Mesothelial cell of epicardium (in vitro differentiated cells): ENCODE measurements at places on chromosomes 4 and X.

GRCh38 chr4:187370918-187371317 is 624.7 kb upstream of the ZFP42 start:
- H3K4me3 ChIP-seq = no peak overlapping the region
- H3K36me3 ChIP-seq = no peaks in the 10 kb centered on the region
- H3K27ac ChIP-seq = no peak overlapping the region
- H3K4me1 ChIP-seq = no peaks in the 10 kb centered on the region
- no peak for DNase-seq

DNA sequence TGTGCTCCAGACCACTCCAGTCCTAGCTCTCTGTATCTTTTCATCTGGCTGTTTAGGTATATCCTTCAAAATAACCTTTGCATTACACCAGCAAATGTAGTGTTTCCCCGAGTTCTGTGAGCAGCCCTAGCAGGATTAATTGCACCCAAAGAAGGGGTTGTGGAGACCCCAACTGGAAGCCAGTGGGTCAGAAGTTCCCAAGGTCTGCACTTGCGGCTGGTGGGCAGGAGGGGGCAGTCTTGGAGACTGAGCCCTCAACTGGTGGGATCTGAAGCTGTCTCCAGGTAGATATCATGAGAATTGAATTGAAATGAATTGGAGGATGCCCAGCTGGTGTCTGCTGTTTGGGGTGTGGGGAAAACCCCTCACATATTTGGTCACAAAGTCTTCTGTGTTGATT is 1485.3 kb upstream of the TENM3 start:
- no peaks in the 10 kb centered on the region for H3K4me1 ChIP-seq
- no peaks in the 10 kb centered on the region for H3K27me3 ChIP-seq
- no peak overlapping the region for H3K4me3 ChIP-seq
- no peak for DNase-seq
- H3K36me3 ChIP-seq = peaks cover 3% of the 10 kb centered on the region
- no peak overlapping the region for H3K27ac ChIP-seq

DNA sequence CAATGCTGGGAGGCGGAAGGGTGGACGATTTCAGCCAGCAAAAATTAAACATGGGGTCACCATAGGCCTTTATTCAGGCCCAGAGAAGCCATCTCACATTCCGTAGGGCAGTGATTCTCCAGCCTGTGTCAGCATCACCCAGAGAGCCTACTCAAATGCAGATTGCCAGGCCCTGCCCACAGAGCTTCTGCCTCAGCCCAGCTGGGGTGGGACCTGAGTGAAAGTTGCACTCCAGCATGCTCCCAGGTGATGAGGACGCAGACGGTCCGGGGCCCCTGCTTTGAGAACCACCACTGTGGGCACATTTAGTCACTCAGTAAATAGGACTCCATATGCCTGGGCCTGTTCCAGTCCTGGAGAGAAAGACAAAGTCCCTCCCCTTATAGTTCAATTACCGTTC is 12.4 kb upstream of the C4orf50 start:
- H3K27me3 ChIP-seq = peaks cover 32% of the 10 kb centered on the region
- no peaks in the 10 kb centered on the region for H3K4me1 ChIP-seq
- H3K4me3 ChIP-seq = no peak overlapping the region
- DNase-seq = no peak

DNA sequence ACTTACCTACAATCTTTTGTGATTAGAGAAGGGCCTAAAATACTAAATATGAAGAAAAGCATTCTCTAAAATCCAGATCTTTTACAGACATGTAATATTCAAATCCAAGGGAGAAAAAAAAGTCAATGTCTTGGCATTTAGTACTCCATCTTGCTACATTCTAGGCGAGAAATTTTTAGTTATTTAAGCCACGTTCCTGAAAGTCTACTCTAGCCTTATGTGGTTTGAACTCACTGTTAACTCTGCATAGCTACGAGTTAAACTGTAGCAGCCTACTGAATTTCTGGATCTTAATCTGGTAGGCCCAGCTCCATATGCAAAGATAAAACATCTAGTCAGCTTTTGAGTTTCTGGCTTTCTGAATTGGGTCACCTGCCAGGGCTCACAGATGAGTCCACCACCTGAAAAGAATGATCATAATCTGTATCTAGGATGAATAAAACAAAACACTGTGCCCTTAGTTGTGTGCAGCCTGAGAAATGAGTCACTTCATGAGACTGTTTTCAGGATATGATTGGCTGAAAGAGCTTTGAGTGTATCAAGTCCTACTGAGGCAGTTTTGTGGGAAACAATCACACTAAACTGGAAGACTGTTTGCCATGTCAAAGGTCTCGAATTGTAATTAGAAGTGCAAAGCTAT is 3.2 kb upstream of the NEK1 start:
- H3K36me3 ChIP-seq = no peaks in the 10 kb centered on the region
- no peak overlapping the region for H3K4me3 ChIP-seq
- no peak for DNase-seq
- peaks cover 31% of the 10 kb centered on the region for H3K4me1 ChIP-seq

DNA sequence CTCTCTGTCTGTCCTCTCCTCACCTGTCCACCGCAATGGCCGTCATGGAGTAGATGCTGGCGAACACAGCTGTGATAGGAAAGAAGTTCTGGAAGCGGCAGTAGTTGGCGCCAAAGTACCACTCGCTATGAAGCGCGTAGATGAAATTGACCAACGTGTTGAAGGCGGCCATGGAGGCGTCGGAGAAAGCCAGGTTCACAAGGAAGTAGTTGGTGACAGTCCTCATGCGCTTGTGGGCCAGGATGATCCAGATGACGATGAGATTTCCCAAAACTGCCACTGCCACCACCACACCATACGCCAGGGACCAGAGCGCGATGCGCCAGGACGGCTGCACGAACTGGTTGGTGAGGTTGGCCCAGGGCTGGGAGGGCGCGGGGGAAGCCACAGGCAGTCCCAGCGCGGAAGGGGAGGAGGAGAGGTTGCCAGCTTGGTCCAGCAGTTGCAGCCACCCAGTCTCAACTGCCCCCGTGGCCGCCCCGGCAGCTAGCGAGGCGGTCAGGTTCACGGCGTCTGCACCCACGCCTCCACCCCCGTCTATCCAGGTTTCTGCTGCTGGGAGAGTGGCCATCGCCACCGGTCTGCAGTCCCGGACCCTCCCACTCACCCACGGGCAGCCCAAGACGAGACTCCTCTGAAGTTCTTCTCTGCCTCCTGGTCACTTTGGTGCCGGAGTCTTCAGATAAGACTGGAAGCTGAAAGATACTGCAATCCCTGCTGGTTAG is 518 bp downstream of the TACR3 start:
- no peak overlapping the region for H3K27ac ChIP-seq
- H3K4me3 ChIP-seq = peak overlapping the region; percentile 69
- H3K4me1 ChIP-seq = peaks cover 3% of the 10 kb centered on the region
- DNase-seq = no peak

GRCh38 chr4:7850489-7850888 is 89.2 kb downstream of the AFAP1 start:
- peaks cover 51% of the 10 kb centered on the region for H3K36me3 ChIP-seq
- H3K27ac ChIP-seq = peak overlapping the region; percentile 8
- no peak overlapping the region for H3K4me3 ChIP-seq
- H3K4me1 ChIP-seq = no peaks in the 10 kb centered on the region

- H3K27ac ChIP-seq = peak overlapping the region; percentile 100
- H3K4me3 ChIP-seq = peak overlapping the region; percentile 90
- DNase-seq = no peak
- H3K4me1 ChIP-seq = peaks cover 40% of the 10 kb centered on the region
- H3K27me3 ChIP-seq = no peaks in the 10 kb centered on the region
- peaks cover 11% of the 10 kb centered on the region for H3K36me3 ChIP-seq
These were observed 457 bp downstream of the TFE3 start for GRCh38 chrX:49042581-49043219.

DNA sequence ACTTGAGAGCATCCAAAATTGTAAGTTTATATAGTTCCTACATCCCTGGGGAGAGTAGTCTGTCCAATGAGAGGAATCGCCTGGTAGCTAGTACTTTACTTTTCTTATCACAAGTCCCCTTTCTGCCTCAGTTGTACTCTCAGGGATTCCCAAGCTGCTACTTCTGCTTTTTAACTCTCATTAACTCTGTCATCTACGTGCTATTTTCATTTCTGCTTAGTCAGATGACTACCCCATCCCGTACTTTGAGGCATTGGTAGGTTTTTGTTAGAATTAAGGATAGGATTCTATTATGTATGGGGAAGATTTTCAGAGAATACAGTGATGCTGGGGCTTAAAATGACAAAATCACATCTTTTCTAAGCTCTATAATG is 24.7 kb downstream of the RBPJ start:
- no peak overlapping the region for H3K4me3 ChIP-seq
- H3K27ac ChIP-seq = no peak overlapping the region
- no peaks in the 10 kb centered on the region for H3K27me3 ChIP-seq
- H3K4me1 ChIP-seq = peaks cover 37% of the 10 kb centered on the region

DNA sequence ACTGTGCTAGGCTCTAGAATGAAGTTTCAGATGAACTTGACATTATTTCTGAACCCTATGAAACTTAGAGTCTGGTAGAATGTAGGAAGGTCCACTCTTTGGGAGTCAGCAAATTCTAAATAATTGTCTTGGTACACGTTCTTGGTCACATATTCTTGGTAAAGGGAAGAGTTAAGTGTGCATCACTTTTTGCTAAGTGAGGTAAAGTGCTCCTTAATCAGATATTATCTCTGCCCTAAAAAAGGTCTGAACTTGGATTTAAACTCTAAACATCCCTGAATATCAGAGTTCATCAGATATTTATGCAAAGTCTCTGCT is 7.2 kb downstream of the OCIAD2 start:
- DNase-seq = no peak
- H3K27ac ChIP-seq = no peak overlapping the region
- H3K36me3 ChIP-seq = peaks cover 52% of the 10 kb centered on the region
- H3K4me1 ChIP-seq = no peaks in the 10 kb centered on the region
- H3K4me3 ChIP-seq = no peak overlapping the region
- no peaks in the 10 kb centered on the region for H3K27me3 ChIP-seq

DNA sequence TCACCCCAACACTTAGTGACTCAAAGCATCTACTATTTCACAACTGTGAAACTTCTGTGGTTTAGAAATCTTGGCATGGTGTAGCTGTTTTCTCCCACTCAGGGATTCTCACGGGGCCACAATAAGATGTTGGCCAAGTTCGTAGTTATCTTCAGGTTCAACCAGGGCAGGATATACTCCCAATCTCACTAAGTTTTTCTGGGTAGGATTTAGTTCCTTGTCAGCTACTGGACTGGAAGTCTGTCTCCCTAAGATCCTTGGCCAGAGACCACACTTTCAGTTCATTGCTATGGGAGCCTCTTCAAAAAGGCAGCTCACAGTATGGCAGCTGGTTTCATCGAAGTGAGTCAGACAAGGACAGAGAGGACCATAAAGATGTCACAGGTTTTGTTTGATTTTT is 111.7 kb upstream of the PDHA2 start:
- H3K4me3 ChIP-seq = no peak overlapping the region
- DNase-seq = no peak
- no peaks in the 10 kb centered on the region for H3K27me3 ChIP-seq
- H3K27ac ChIP-seq = no peak overlapping the region

DNA sequence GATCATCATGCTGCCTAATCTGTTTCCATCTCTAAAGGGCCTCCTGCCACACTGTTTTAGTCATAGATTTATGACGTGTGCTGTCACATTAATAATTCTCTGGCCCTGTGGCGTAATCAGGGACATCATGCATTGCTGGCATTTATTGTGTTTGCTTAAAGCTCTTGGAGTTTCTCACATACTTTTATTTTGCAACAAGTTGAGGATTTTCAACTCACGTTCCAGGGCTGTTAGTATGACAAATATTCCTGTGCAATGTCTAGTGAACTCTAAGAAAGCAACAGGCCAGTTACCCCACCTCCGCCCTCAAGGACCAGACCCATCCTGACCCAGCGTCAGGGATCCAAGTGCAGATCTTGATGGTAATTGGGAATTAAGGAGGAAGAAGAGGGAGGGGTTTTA is 7.8 kb upstream of the PIGA start:
- peaks cover 22% of the 10 kb centered on the region for H3K27me3 ChIP-seq
- no peak for DNase-seq

- no peak overlapping the region for H3K27ac ChIP-seq
- H3K27me3 ChIP-seq = no peaks in the 10 kb centered on the region
- H3K4me1 ChIP-seq = peaks cover 2% of the 10 kb centered on the region
- peaks cover 9% of the 10 kb centered on the region for H3K36me3 ChIP-seq
These were observed 10.3 kb downstream of the ATP5ME start for GRCh38 chr4:663438-664428.

DNA sequence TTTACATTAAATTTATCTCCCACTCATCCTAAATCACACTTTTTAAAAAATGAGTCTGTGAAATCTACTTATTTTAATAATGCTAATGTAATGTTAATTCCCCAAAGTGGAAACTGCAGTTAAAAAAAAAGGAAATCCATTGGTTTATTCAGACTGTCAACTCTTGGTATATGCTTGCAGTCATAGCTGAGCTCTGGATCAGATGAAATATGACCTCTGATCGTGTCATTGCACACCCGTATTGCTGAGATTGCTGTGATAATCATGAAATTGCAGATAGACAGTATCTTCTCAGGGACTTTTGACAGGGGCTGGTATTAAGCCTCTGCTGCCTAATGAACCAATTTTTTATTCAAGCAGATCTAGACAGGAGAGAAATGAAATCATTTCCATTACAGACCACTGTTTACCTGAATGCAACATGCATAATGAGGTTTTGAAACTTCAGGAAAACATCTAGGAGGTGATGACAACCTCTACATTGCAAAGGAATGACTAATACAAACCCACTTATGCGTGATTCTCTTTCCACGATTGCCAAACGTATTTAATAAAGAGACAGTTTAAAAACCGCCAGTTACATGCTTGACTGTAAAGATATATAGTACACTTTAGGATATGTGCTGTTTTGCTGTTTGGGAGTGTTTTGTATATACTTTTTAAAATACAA is 138.3 kb upstream of the PUDP start:
- H3K27me3 ChIP-seq = no peaks in the 10 kb centered on the region
- no peaks in the 10 kb centered on the region for H3K4me1 ChIP-seq
- no peak for DNase-seq
- no peak overlapping the region for H3K4me3 ChIP-seq

DNA sequence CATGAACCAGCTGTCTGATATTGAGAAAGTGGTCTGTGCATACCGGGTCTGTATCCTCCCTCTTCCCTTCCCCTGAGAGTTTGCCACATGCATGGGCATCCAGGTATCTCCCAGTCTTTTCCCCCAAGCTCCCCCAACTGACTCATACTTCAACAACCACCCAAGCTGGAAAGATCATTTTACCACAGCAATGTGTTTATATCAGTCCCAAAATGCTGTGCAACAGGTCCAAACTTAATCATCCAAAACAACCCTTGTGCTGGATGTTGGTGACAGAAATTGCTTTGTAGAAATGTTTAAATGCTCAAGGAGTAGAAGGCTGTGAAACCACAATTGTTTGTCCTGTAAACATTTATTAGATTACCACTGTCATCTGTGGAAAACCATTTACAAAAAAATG is 286.8 kb upstream of the KLF3 start:
- H3K27me3 ChIP-seq = no peaks in the 10 kb centered on the region
- no peak for DNase-seq
- H3K4me1 ChIP-seq = peaks cover 2% of the 10 kb centered on the region
- H3K36me3 ChIP-seq = no peaks in the 10 kb centered on the region
- H3K27ac ChIP-seq = no peak overlapping the region

- no peak for DNase-seq
- H3K27me3 ChIP-seq = peaks cover 14% of the 10 kb centered on the region
- H3K36me3 ChIP-seq = no peaks in the 10 kb centered on the region
These were observed 13.7 kb upstream of the PIGA start for GRCh38 chrX:15349046-15349445.
